HL-60 (cell line): ENCODE measurements at places on chromosomes 13 and 19.

DNA sequence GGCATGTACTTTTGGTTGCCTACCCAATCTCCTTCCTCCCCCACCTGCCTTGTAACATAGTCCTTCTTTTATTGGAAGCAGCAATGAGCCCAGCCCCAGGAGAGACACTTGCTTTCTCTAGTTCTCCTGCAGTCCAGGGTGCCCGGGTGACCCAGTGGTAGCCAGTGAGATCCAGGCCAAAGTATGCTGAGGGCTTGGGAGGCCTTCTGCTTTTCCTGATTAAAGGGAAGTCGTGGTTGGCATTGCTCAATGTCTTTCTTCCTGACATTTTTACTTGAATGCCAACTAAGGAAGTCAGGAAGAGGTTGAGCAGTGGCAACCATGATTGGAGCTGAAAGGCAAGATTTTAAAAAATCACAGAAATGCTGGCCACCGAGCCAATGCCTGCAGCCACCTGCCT, 25.7 kb downstream of the CNMD start:
- DNase-seq: peak; percentile 75

- DNase-seq: no peak
Observed at GRCh38 chr19:57338877-57339276, 12.2 kb upstream of the ZNF304 start.

GRCh38 chr13:106874323-106874722, 306.4 kb upstream of the ARGLU1 start:
- no peak for DNase-seq

DNA sequence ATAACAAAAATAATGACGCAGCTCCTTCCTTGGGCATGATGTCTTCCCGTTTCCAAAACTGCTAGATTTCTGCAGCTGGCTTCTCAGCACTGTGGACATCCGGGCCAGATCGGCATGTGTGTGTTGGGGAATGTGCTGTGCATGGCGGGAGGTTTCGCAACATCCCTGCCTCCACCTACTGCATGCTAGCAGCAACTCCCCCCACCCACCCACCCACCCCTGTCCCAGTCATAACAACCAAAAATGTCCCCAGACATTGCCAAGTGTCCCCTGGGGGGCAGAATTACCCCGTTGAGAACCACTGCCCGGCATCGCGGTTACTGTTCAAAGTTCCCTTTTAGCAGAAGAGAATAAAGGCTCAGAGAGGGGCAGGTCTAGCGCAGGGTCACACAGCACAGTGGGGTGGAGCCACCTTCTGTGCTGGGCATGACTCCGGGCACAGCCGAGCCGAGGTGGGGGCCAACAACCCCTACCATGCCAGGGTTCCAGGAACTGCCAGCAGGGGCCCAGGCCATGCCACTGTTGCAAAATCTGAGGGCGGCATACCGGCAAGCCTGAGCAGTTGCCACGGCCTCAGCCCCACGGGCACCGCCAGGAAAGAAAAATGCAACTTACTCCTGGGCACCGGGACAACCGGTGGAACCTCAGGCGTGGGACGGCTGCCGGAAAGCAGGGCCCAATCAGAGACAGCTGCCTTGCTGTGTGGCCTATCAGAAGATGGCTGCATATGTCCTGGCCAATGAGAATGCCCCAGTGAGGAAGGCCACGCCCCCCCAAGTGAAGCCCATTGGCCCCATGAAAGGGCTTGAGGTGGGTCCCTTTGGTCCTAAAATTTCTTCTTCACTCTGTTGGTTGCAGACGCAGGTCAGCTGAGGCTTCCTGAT, 22.5 kb upstream of the NFIC start:
- DNase-seq: peak; percentile 89

GRCh38 chr13:41802684-41803444, 158.0 kb downstream of the VWA8 start:
- DNase-seq: no peak

- DNase-seq: no peak
Observed at GRCh38 chr19:13717194-13717643, 47.1 kb upstream of the MRI1 start.

- no peak for DNase-seq
Observed at GRCh38 chr13:73480779-73481559, 422.2 kb downstream of the KLF5 start.

DNA sequence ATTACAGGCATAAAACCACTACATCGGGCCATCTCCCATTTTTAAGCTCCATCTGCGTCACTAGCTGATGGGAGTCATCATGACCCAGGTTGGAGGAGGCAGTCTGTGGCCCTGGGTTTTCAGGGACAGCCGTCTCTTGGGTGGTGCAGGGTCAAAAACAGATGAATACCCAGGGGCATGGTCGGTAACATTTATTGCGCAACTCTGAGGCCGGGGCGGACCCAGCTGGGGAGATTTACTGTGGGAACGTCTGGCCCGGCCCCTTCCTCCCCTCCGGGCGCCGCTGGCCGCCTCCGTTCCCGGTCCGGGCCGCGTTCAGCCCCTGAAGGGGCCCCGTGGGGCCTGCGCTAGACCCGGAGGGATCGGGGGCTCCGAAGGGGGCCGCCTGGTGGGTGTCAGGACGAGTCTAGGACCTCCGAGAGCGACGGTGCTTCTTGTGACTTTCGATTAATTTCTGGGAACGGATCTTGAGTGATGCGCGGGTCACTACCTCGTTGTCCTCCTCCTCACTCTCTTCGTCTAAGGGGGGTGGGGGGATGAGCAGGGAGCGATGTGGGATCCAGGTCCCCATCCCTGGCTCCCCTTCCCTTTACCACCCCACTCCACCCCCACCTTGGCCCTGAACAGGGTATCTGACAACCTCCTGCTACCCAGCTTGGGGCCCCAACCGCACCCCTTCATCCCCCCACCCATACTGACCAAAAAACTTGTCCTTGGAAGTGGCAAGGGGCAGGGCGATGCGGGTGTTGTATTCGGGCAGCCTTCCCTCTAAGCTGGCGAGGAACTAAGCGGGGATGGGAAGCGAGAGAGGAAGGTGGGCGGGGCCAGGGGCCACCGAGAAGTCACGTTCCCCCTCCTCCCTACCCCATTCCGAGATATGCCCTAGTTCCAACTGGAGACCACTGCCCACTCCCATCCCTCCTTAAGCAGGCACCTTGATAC, 1.6 kb upstream of the RGL3 start:
- DNase-seq: no peak

DNA sequence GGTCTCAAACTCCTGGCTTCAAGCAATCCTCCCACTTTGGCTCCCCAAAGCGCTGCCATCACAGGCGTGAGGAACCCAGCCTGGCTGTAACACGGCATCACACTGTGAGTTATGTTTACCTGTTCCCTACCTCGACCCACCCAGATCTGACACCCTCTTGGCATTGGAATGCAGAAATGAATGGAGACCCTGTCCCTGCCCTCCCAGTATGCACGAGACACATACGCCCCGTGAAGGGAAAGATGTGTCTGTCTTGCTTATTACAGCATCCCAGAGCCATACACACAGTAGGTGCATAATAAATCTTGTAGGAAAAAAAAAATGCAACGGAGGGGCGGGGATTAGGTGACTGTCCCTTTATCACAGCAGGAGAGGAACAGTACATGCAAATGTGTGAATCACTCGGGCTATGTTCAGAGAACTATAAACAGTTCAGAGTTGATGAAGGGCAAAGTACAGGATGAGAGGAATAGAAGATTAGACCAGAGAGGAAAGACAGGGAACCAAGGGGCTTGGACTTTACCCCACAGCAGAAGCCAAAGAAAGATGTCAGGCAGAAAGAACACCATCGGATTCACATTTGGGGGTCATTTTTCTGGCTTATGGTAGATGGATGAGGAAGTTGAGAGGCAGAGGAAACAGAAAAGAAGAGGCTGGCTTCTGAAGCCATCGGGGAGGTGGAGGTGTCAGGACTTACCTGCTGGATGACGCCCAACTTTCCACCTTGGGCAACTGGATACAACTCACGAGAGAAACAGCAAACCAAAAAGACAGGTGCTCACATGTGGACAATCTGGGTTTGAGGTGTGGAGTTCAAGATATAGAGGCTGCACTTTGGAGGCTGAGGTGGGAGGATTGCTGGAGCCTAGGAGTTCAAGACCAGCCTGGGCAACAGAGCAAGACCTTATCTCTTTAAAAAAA, 94.3 kb downstream of the INSR start:
- no peak for DNase-seq

DNA sequence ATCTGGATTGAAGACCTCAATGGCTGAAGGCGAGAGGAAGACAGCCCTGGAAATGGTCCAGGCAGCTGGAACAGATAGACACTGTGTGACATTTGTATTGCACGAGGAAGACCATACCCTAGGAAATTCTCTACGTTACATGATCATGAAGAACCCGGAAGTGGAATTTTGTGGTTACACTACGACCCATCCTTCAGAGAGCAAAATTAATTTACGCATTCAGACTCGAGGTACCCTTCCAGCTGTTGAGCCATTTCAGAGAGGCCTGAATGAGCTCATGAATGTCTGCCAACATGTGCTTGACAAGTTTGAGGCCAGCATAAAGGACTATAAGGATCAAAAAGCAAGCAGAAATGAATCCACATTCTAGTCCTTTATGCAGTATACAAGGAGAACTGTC, 1.2 kb downstream of the POLR1D start:
- no peak for DNase-seq

DNA sequence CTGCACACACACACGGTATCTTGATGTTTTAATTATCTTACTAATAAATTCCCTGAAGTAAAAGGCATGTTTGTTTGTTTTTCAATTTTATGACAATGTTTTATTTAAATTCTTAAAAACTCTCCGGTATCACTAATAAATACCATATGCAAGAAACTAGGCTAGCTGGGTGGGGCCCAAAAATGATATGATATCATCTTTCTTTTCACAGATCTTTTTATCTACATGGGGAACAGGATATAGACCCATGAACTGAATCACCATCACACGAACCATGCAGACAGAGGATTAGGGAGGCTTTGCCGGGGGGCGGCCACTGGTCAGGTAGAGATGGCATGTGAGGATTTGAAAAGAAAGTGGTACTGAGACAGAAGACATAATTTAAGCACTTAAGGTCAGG, 266.4 kb downstream of the ENOX1 start:
- DNase-seq: no peak

DNA sequence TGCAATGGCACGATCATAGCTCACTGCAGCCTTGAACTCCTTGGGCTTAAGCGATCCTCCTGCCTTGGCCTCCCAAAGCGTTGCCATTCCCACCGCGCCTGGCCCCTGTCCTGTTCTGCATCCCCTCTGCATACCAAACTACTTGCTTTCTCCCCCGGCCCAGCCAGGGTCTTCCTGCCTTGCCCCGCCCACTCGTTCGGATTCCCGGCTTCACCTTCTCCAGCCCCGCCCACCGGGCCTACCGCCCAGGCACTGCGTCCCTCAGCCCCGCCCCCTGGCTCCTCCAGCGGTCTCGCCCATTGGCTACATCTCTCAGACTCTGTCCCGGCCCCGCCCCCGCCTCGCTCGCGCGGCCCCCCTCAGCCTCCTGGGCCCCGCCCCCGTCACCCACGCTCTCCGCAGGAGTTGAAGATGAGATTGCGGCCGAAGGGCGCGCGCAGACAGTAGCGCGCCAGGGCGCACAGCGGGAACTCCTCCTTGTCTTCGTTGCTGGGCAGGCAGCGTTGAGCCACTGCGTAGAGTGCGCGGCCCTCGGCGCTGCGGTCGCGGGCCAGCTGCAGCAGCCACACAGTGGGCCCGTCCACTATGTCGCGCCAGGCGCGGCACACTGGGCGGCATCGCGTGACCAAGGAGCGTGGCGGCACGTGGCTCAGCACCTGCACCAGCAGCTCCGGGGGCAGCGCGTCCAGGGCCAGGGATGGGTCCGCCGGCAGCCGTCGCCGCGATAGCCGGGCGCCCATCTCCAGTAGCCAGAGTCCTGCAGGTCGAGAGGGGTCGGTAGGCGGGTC, 19.0 kb downstream of the MRPS12 start:
- peak; percentile 16 for DNase-seq

- DNase-seq: peak; percentile 73
Observed at GRCh38 chr19:39328046-39328705, 7.5 kb upstream of the LRFN1 start.

GRCh38 chr13:84358601-84359000, 476.3 kb upstream of the SLITRK1 start:
- no peak for DNase-seq

DNA sequence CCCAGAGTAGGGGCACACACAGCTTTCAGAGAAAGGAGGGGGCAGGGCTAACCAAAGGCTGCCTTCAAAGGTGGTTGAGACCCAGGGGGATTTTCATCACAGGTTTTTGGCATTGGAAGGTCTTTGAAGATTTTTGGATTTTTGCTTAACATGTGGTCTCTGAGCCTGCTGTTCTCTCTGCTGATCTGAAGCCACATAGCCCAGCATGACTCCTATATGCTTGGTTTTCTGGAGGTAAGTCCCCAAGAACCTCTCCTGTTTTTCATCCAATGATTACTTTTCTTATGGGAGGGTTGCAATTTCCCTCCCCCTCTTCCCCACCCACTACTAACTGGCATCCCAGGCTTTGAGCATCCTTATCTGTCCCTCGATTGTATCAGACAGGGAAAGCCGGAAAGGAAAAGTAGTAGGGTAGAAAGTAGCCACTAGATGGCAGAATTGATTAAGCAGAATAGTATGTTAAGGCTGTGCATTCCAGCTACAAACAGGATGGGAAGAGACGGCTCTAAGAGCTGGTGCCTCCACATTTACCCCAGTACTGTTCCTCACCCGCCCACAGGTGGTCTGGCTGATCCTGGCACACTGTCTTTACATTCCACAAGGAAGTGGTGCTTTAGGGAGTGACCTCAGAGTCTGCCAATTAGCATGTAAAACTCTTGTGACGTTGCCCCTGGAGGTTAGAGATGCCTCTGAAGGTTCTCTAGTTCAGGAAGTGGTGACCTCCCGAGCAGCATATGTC, 218.9 kb upstream of the EDNRB start:
- peak; percentile 18 for DNase-seq
